ENCODE measurements at places on chromosomes 6 and 20.
A peak's percentile ranks its signal among the peaks of the same experiment; 100 is the strongest.

DNA sequence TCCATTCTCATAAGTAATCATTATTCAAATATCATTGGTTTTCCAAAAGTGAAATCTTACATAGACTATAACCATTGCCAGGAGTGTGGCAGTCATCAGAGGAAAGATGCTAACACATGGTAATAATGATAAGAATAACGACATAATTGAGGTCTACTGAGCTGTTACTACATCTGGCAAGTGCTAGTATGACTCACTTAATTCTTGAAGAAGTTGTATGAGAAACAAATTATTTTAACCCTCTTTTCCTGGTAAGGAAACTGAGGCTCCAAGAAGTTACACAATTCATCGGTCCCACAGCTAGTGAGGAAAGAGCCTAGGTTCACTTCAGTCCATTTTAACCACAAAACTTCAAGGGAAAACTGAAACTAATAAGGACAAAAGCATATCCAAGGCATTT is 335.6 kb upstream of the BTBD3 start:
- DNase-seq: no peak

DNA sequence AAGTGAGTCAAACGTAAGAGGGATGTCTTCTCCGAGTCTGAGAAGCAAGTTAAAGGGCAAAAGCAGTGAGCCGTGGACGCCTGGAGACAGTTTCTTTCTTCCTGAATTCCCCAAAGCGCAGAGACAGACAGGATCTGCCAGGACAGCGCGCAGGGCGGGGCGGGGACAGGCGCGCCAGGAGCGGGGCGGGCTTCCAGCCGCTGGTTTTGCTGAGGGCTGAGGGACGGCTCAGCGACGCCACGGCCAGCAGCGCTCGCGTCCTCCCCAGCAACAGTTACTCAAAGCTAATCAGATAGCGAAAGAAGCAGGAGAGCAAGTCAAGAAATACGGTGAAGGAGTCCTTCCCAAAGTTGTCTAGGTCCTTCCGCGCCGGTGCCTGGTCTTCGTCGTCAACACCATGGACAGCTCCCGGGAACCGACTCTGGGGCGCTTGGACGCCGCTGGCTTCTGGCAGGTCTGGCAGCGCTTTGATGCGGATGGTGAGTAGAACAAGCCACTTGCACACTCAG is at the start of gene SCGN:
SCGN (plus strand) TSS at position 209 of the 509 bp plus-strand sequence; CDS start at position 398, 189 bp downstream.
- DNase-seq: no peak

DNA sequence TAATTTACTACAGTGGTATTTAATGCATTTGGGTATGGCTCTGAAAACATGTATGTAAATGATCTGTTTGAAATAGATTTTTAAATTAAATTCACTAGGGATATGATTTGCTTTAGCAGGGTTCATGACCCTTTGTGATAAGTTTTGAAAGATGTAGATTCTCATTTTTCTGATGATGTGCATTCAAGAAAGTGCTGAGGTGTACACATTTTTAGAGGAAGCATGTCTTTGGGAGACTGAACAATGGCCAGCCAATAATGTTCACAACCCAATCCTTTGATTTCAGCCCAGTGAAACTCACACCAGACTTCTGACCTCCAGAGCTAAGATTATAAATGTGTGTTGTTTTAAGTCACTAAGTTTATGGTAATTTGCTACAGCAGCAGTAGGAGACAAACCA is 71.1 kb downstream of the TMEM244 start:
- no peak for DNase-seq

GRCh38 chr20:25470045-25470444 is 62.6 kb downstream of the GINS1 start:
- peak; percentile 16 for DNase-seq

- DNase-seq: peak; percentile 53
These were observed 133.7 kb upstream of the GMDS start for GRCh38 chr6:2378891-2379652.

- DNase-seq: no peak
These were observed 52.5 kb upstream of the SLC22A23 start for GRCh38 chr6:3509336-3509735.

DNA sequence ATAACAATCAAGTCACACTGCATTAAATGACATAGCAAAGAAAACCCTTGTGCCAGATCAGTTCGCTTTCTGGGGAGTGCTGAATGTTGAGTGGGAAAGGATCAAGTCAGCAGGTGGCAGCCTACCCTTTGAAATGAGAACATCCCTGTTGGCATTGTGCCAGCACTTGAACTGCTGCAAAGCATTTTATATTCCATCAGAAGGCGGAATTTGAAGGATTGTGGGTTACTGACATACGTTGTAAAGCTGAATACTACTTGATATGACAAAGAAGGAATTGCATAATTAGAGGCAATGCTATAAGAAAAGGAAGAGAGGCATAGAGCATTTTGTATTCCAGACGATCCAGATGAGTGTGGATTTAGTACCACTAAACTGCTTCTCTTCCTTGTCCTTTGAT is 26.5 kb downstream of the BCKDHB start:
- no peak for DNase-seq
